Stimulated activated CD8-positive, alpha-beta memory T cell treated with anti-CD3 and anti-CD28 coated beads, Interleukin-2, amount 100 ng/mL, for 1 hour (primary cell): ENCODE measurements at places on chromosomes 12 and 14.

DNA sequence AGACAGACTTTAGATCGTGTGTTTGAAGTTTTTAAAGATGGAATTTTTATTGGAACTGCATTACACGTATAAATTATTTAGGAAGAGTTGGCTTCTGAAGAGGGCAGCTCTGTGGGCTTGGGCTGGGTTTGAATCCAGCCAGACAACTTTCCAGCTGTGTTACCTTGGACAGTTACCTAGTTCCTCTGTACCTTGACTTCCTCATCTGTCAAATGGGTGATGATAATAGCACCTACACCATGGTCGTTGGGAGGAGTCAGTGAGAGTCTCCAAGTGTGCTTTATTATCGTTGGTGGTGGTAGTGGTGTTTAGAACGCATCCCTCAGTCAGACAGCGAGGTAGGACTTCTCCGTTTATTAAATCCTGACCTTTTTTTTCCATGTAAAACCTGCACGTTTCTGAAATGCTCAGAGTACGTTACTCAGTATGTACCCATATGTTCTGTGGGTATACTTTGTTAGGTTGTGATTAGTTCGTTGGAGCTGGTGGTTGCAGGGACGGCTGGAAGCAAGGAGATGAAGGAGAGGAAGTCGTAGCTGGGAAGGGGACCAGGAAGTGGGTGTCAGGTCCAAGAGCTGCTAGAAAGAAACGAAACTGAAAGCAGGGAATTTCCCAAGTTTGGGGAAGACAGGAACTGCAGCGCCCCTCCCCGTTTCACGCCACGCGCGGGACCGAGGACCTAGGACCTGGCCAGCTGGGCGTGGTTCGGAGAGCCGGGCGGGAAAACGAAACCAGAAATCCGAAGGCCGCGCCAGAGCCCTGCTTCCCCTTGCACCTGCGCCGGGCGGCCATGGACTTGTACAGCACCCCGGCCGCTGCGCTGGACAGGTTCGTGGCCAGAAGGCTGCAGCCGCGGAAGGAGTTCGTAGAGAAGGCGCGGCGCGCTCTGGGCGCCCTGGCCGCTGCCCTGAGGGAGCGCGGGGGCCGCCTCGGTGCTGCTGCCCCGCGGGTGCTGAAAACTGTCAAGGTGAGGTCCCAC is at the start of gene OAS3:
TSS of gene OAS3 (plus strand) at position 734 of the 979 bp plus-strand sequence. CDS start at position 791, 57 bp downstream.
- peak; percentile 62 for DNase-seq

- no peak for DNase-seq
These were observed 55.8 kb downstream of the GALNT4 start for GRCh38 chr12:89468648-89469326.

DNA sequence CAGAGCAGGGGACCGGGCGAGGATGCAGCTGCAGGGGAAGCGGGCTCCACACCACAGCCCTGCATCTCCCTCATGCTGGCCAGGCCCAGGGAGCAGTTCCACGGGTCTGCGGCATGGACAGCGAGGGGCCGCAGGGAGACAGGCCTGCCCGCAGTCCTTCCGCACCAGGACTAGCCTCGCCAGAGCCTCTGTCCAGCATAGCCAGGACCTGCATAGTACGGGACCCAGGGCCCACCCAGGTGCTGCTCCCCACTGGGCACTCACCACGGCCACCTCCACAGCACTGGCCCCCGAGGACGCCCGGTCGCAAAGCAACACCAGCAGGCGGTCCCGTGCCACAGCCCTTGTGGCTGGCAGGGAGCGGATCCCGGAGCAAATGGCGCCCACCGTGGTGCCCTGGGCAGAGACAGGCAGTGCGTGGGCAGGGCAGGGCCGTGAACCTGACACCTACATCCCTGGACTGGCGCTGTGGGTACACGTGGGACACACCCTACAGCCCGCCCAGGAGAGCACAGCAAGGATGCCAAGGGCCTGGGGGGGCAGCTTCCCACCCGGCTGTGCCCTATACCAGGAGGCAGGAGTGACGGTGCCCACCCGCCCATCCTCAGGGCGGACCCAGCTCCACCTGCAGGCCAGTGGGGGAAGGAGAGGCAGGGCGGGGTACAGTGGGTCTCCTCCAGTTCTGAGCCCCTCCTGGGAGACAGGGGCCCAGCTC is 23.8 kb downstream of the JAG2 start:
- DNase-seq: no peak

DNA sequence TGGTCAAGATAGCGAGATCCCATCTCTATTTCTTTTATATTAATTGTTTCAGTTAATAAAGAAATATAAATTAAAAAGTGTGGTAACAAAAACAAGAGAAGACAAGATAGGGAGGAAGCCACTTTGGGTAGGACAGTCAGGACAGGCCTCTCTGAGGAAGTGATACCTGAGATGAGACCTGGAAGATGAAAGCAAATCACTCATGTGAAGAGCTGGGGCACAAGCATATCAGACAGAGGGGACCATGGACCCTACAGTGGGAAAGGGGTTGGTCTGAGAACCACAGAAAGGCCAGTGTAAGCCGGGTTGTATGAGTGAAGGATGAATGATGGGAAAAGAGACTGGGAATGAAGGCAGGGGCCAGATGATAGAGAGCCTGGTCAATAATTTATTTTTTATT is 1.8 kb upstream of the MED6 start:
- no peak for DNase-seq

DNA sequence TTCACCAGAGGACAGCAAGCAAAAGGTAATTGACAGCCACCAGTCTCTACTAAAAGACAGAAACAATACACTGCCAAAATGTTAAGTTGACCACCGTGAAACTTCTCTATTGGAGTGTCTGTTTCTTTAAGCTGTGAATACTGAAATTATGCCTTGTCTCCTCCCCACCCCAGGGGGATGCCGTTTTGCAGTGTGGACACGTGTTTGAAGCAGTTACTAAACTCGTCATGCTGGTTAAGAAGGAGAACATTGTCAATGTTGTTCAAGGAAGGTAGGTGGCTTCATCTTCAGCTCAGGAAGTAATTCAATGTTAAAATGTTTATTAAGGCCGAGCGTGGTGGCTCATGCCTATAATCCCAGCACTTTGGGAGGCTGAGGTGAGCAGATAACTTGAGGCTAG is 32.8 kb downstream of the KCTD10 start:
- DNase-seq: no peak

DNA sequence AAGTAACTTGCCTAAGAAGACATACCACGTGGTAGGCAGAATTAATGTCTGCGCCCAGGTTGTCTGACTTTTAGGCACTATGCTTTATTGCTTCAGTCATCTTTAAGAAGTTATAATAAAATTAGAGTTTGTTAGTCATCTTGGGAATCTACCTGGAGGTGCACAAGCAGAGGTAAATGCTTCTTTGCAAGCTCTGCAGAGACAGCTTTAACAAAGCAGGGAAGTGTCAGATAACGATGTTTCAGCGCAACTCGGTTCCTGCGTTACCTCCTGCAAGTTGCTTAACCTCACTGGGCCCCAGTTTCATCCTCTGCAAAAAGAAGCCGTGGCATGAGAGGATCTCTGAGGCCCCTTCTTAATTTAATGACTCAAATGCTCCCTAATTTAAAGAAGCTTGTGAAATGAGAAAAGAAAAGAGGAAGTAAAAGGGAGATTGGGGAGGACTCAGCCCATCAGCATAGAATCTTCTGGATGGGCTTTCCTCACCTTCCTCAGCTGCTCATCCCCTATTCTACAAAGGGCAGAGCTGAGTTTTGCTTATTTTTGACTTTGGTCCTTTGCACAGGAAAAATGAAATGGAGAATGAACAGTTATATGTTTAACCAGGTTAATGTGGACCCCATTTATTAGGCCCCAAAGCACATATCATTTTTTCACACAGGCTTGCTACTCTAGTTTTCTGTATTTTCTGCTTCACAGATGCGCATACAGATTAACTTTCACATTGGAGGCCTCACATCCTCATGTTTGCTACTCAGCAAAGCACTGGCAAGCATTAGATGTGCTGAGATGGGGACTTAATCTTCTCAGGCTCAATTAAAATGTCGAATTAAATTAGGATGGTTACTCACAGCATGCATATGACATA is 5.1 kb downstream of the ARHGDIB start:
- no peak for DNase-seq

DNA sequence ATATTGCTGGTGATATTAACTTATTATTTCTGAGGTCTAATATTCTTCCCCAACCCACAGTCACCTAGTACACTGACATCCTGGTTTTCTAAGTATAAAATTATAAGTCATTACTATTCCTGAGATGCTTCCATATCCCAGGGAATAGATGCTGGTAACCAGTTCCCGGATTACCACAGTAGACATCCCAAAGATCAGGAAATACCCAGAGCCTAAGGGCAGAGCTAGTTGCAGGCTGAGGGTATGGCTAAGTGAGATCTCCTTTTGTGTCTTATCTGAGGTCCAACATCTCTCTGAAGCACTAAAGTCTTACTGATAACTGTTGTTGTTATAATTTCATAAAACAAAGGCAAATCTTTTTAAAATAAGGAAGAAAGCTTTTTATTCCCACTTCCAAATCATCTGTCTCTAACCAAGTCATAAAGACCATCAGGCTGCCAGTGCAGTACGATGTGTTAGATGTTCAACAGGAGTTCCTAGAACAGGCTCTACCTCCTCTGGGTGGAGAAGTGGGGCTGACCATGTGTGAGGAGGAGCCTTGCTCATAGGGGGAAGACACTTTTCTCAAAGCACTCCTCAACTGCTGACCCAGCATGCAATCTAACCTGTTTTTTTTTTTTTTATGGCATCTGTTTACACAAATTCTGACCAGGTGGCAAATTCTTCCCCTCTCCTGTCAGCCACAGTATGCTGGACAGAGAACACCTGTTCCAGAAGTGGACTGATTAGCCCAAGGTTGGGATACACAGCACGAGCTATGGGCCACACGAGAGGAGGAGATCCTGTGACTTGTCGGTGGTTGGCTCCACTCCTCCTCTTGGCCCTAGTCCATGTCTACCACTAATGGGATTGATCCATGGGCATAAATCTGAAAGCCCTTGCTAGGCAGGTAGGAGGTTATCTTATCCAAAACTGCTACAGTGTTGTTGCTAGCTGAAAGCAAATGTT is 16.1 kb upstream of the GRIP1 start:
- no peak for DNase-seq
